GM23248 (cell line): ENCODE measurements at places on chromosomes 5 and 9. TPM values are rescaled to one million over a fixed set of nuclear protein-coding genes. Genes with fewer than 3 reads are reported as not detected.
A peak's percentile ranks its signal among the peaks of the same experiment; 100 is the strongest.

- peak; percentile 41 for DNase-seq
These were observed 892.9 kb downstream of the NR2F1-AS1 start for GRCh38 chr5:92687821-92688722.

The SPAAR gene
- not detected in 2 replicates for total RNA-seq

The HMGCS1 gene
- total RNA-seq, result 10.4 and 14.8 TPM in 2 replicates

DNA sequence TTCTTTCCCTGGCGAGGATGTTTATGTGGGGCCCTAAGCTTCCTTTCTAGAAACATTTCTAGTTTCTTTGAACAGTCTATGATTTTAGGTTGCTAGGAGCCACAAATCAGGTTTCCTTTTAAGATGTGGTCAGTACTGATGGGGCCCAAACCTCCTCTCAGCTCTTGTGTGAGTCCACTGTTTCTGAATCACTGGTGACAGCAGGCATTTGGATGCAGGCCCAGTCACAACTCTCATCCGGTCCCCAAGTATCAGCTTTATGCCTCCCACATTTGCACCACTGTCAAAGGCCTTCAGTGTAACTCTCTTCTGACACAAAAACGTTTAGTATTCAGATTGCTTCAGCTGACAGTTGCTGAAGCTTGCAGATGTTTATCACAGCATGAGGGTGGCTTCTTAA lies 7.8 kb downstream of the DMRT2 start:
- peak; percentile 26 for DNase-seq

- DNase-seq, result peak; percentile 91
These were observed 174.8 kb downstream of the SLF1 start for GRCh38 chr5:94793113-94793815.

DNA sequence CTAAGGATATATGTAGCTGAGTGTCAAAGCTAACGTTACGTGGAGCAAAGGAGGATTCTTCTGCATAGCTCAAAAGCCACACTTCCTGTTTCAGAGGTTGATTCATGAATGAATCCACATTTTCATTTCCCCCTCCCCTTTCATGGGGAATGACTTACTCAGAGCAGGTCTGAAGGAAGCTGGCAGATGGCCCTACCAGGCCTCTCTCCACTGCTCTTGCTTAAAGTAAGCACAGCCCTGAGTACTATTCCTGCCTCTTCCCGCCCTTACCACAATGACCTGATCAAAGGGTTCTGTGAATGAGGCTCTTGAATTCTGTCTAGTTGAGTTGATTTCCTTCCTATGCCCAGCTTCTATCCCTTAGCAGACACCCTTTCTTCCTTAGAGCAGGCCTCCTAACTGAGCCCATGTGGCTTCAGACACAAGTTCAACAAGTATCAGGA lies 6.3 kb downstream of the IGIP start:
- peak; percentile 97 for DNase-seq

DNA sequence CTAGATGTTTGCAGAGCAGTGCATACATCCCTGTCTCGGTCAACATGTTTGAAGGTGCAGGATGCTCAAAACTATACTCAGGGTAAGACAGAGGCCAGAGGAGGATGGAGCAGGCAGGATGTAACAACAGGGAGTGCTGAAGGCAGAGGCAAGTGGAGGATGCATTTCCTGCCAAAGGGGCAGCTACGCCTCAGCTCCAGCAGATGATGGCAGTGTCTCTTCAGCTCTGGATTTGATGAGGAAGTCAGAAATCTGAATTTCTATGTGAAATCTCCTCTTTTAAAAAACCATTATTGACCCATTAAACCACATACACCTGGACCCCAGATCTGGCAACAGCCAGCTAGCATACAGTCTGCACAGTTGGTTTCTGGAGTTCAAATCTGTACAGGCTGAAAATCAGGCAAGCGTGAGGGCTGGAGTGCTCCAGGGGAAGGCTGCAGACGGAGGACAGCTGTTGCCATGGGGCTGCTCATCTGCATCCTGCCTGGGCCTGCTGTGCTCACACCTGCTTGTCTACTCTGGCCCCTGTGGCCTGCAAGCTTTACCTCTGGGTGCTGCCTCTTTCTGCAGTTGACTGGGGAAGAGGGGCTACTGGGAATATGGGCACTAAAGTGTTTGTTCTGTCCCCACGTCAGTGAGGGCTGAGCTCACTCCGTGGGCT lies 152.9 kb upstream of the SLC28A3 start:
- DNase-seq, result no peak
